ENCODE measurements at places on chromosomes 1 and 21.

DNA sequence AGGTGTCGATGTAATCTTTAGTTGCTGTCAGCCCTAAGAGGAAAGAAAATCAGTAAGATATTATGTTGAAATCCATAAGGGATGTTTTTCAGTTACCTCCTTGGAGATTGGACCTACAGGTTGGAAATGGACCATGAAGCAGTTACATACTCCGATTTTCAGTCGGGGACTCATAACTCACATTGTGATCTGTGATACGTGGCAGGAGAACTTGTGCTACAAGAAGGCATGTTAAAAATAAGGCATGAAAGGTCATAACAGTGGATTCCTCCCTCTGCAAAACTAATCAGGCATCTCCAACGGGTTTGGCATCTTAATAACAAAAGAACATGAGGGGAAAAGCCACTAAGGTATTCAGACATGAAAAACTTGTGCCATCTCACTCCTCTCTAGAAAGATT lies 111.2 kb upstream of the CACHD1 start:
- no peak for DNase-seq

- no peak for DNase-seq
These were observed 52.0 kb upstream of the STUM start for GRCh38 chr1:226496453-226497015.

DNA sequence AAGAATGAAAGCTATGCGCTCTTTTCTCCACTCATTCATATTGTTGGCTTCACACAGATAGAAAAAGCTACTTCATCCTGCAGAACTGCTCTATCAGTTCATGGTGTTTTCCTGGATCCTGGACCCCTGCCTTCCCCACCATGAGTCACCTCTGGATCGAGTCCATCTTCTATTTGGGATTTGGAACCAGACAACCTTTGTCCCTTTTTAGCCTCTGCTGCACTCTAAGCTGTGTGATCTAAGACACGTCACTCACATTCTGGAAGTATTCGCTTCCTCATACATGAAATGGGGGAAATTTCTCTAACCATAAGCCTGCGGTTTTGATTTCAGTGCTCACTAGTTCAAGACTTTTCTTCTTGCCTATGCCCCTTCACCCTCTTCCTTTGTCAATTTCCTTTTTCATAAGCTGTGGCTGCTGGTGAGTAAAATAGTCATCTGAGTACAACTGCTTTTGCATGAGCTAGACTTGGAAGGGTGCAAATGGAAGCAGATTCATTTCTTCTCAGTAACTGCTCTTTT lies 14.1 kb upstream of the DEGS1 start:
- DNase-seq: no peak

DNA sequence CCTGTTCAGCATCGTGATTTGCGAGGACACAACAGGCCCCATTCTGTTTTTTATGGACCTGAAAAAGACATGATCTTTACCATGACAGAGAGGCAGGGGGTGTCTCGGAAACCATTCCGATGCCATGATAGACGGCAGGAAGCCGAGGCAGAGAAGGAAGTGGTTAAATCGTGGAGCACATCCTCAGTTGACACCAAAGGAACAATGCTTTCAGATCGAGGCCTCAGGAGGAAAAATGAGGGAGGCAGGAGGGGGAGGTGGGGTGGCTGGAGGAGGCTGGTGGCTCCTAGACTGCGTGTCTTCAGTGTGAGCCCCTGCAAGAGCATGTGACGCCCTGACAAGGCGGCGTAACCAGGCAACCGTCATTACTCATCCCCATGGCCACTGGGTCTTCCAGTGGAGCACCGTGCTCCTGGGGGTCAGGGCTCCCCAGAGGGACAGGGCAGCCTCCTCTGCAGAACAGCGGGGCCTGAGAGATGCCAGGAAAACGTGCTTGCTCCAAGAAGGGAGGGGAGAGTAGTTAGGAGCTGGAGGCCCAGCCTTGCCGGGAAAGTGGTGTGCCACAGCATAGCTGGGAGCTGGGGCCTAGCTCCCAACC lies 172.8 kb upstream of the TMEM51 start:
- DNase-seq: no peak

GRCh38 chr1:28888915-28889314 lies 25.5 kb upstream of the EPB41 start:
- no peak for DNase-seq

GRCh38 chr1:65066766-65067490 lies 81.1 kb upstream of the AK4 start:
- DNase-seq: no peak

DNA sequence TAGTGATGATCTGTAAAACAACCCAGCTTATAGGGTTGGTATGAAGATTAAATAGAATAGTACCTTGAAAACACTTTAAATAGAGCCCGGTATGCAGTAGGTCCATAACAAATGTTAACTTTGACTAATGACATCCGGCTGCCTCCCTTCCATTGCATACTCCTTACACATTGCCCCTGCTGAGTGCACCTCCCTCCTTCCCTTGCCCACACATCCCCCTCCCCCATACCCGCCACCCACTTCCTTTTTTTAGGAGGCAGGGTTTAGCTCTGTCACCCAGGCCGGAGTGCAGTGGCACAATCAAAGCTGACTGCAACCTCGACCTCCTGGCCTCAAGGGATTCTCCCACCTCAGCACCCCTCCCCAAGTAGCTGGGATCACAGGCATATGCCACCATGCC lies 24.4 kb upstream of the ZC3H12A start:
- no peak for DNase-seq
